Left colon (tissue), 2 donors: ENCODE measurements at places on chromosomes 13 and 19.

GRCh38 chr13:94063848-94064247 lies 415.6 kb downstream of the DCT start:
- DNase-seq = no peak

DNA sequence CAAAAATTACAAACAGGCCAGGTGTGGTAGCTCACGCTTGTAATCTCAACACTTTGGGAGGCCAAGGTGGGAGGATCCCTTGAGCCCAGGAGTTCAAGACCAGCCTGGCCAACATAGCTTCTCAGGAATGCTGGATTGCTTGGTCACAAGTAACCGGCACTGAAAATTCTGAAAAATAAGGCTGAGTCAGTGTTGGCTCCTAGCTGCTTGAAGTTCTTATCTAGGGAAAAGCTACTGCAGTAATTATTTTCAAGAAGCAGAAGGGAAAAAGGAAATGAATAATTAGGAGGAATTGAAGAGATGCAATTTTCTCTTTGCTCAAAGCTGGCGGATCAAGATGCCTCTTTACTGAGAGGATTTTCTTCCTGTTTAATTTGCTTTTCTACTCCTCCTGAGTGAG lies 75.0 kb upstream of the GTF3A start:
- no peak for DNase-seq

DNA sequence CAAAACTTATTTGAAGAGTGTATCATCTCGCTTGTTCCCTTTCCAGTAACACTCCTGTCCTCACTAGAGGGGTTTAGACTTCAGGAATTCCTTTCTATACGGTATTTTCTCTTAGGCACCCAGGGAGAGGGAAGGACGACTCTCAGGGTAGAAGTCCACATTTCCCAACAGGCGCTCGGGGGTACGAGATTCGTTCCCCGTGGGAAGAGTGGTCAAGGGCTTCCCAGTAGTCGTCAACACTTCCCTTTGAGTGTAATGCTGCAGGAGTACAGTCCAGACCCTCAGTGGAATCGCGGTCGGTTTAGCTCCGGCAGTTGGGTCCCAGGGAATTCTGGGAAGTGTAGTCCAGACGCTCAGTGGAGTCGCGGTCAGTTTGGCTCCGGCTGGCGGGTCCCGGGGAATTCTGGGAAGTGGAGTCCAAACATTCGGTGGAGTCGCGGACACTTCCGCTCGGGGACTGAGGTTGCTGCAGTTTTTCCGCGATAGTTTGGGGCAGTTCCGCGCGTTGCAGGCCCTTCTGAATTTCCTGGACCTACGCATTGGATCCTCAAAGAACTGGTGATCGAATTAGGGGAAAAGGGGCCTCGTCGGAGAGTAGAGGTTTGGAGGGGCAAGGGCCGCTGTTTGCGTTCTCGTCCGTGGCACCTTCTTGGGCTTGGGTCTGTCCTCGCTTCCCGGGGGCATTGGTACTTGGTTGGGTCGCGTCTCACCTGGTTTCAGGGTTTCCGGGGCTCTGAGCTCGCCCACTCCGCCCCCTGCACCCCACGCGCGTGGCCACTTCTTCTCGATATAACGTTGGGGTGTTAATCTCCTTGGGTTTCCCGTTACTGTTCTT lies at the start of gene ZNF224:
Gene ZNF224 (plus strand): TSS at position 431 of the 835 bp plus-strand sequence. CDS start 3,513 bp downstream, outside the sequence.
- DNase-seq = peak; percentile 90

DNA sequence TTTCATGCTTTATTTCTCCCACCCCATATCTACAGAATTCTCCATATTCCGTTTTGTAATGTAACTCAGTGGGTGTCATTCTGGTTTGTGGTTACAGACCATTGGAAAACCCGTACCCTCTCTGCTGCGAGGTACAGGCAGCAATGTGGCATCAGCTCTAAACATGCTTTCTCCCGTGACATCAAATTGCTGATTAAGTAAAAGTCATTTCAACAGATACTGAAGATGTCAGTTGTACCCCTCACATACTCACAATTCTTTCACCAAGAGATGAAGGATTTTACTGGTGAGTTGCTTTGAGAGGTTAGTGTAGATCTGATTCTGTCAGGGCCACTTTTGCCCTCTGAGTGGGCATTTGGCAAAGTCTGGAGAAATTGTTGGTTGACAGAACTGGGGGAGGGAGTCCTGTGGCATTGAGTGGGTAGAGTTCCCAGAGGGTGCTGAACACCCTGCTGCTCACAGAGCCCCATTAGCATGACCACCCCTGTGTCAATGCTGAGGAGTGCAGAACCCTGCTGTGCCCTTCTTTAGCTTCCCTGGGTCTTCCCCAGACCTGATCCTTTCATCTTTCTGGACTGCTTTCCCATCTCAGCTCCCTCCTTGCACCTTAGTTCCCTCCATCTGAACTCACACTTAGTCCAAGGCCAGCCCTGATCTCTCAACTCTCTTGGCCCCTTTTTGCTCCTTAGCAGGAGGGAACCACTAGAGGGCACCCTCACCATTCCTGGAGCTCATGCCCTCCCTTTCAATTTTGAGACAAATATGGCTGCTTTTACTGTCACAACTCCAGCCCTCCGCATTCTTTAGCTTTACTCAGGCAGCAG lies 39.9 kb upstream of the CEACAM8 start:
- peak; percentile 26 for DNase-seq

DNA sequence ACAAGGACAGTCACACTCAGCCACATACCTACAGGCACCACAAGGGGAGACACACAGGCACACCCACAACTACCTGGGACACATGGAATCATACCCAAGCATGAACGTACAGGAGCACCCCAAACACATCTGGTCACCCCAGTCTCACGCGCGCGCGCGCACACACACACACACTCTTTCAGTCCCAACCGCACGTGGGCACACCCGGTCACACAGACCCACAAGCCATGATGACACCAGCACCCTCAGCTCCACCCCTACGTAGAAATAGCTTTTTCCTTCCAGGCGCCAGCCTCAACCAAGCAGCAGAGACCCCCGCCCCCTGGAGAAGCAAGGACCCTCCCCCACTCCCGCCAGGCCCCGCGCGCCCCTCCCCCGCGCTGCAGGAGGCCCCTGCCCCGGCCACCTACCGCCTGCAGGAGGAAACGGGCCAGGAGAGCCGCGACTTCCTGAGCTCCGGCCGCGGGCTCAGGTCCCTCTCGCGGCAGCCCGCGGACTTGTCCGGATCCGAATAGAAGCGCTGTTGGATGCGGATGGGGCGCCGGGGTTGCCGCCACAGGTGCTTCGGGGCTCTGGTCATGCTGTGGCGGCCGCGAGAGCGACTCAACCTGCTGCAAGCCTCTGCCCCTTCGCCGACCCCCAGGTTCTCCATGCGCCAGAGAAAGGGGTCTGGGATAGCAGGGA lies 6.4 kb upstream of the PDE4C start:
- DNase-seq = no peak

- peak; percentile 64 for DNase-seq
Observed at GRCh38 chr19:13055213-13056051, 47.2 kb downstream of the LYL1 start.

DNA sequence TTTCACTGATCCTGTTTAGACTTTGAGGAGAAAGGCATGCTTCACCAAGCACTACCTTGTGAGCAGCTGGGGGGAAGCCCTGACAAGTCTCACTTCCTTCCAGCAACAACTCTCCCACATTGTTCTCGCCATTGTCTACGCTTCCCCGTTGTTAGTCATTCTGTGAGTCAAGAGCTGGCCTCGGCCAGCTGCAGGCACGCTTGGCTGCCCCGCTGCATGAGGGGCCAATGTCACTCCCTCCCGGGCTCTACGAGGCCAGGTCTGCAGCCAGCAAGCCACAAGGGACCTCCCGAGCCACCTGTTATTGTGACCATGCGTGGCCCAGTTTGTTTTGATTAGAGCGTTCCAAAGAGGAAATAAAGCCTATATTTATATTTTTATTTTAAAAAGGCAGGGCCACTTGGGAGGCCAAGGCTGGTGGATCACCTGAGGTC lies 220.9 kb downstream of the FOXO1 start:
- DNase-seq = peak; percentile 53

GRCh38 chr13:110270507-110270906 lies 36.5 kb downstream of the COL4A1 start:
- DNase-seq = no peak
